Activated effector memory CD4-positive, alpha-beta T cell treated with anti-CD3 and anti-CD28 coated beads, Interleukin-2, amount 50 U/mL, for 16 hours (primary cell): ENCODE measurements at places on chromosomes 7 and 10.

DNA sequence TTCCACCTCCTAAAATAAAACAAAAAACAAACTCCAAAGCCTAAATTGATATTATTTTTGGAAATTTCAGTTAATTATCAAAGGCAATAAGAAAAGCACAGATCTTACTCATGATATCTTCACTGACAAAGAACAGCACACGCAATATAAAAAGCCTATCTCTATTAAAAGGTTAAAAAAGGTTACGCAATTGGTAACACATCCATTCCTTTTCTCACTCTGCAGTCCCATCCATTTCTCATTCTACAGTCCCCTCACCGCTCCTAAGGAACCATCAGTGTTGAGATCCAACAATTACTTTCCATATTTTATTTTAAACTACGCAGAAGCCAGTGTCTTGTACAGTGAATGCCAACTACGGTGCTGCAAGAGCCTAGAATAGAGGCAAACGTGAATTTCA is 1.3 kb downstream of the SEC61G start:
- DNase-seq: no peak

DNA sequence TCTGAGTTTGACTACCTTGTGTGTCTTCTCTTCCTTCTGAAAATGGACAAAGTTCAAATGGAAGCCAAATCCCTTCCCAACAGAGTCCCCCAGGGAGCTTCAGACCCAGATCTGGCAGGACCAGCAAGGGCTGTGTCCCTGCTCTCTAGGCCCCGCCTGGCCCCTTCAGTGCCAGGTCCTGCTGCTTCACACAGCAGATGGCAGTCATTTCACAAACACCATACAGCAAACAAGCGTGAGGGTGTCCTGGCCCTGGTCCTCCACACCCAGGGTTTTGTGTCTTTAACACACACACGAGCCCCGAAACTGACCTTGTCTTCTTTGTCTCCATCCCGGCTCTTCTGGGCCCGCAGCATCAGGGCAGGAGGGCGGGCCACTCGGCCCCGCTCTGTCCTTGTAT is 145.0 kb downstream of the TCERG1L start:
- DNase-seq: no peak

DNA sequence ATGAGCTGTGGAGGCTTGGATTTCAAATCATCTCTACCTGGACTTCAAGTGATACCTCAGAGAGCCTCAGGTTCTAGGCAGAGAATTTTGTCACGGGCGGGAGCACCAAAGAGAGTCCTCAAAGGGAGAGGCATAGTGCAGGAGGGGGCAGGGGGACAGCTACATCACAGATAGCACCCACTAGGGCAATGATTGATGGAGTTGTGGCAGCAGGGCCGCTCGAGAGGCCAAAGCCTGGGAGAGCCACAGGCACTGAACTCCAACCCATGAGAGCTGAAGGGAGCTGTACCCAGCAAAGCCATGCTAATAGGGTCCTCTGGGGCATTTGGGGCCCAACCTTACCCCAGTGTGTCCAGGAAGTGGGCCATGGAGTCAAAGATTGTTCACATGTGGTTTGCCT is 232.0 kb upstream of the PCDH15 start:
- DNase-seq: no peak

GRCh38 chr10:103626178-103626577 is 132.7 kb downstream of the NEURL1 start:
- no peak for DNase-seq

GRCh38 chr10:36602374-36602773 is 523.0 kb upstream of the ANKRD30A start:
- no peak for DNase-seq

GRCh38 chr7:158403013-158403821 is 184.4 kb downstream of the PTPRN2 start:
- DNase-seq: peak; percentile 56

DNA sequence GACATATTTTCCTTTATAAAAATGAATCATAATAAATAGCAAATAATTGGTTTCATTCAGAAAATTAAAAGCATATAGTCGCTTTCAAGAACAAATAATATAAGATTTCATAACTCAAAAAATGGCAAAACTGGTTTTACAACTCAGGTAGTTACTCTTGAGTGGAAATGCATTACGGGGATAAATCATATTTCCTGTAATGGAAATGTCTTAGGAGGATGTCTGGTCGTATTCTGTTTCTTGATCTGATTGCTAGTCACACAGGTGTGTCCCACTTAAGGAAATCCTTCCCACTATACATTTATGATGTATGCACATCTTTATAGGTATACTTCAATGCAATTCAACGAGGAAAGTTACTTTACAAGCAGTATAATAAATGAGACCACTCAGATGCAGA is 20.7 kb downstream of the NRAP start:
- DNase-seq: no peak

DNA sequence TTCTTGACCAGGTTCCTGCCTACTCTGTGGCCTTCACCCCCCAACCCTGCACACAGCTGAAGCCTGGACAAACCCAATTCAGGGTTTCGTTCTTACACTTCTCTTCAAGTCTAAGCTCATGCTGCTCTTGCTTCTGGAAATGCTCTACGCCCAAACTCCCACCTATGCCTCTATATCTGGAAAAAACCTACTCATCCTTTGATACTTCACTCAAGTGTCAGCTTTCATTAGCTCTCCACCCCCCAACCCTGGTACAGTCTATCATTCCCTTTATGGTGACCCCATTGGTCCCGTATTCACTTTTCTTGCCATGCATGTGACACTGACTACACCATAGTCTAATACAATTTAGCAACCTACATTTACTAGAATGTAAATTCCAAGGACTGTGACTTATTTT is 220.9 kb upstream of the PLXNA4 start:
- DNase-seq: no peak

DNA sequence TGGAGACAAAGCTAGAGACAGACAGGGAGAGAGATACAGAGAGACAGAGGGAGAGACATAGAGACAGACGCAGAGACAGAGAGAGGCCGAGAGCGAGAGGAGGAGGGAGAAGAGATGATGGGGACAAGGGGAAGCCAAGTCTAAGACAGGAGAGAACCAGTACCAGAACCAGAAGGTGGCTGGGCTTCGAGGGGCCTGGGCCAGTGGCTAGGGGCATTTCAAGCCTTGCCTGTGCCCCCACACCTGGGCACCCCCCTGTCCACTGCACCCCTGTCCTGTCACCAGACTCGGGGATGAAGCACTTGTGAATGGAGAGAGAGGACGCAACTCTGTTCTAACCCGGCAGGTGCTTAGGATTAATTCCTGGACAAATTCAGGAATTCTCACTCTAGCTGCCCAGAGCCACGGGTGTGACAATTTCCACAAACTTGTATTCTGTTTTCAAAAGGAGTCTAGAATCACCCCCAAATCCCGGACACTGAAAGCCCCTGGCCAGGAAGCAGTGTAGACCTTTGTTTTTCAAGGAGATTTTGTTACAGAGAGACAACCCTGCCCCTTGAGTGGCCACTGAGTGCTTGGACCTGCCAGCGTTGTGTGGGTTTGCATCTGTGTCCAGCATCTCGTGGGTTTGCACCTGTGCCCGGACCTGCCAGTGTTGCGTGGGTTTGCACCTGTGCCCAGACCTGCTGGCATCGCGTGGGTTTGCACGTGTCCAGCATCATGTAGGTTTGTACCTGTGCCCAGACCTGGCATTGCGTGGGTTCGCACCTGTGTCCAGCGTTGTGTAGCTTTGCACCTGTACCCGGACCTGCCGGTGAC is 157.3 kb downstream of the WDR37 start:
- no peak for DNase-seq

DNA sequence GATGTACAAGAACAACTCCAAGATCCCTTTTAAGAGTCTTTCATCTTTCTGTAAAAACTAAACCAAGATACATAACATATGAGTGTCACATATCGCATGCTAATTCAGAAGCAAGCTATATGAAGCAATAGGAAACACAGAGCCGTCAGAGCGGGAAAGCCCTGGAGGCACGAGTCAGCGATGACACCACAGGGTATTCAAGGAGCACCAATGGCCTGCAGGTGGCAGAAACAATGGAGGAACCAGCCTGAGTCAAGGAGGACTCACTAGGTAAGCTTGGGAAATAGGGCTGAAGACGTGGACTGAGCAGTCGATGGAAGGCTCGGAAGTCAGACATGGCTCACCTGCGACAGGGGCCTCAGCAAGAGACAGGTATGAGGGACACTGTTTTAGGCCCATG is 214.4 kb downstream of the FAM107B start:
- DNase-seq: peak; percentile 89

- no peak for DNase-seq
Observed at GRCh38 chr10:123417414-123417813, 248.7 kb upstream of the GPR26 start.

GRCh38 chr7:20510573-20510900 is 104.9 kb upstream of the ABCB5 start:
- DNase-seq: no peak

DNA sequence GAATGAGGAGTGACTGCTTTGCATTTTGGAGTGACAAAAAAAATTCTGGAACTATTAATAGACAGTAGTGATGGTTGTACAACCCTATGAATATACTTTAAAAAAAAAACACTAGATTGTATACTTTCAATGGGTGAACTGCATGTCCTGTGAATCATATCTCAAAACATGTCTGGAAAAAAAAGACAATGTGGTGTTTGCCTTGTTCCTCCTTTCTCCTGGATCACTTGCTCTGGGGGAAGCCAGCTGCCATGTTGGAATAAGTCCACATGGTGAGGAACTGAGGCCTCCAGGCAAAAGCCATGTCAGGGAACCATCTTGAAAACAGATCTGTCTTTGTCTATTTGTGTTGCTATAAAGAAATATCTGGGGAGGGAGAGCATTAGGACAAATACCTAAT is 39.5 kb upstream of the YAE1 start:
- no peak for DNase-seq

- DNase-seq: no peak
Observed at GRCh38 chr7:43137811-43138210, 25.4 kb downstream of the HECW1 start.

- no peak for DNase-seq
Observed at GRCh38 chr10:74231375-74231774, 80.4 kb downstream of the ADK start.

DNA sequence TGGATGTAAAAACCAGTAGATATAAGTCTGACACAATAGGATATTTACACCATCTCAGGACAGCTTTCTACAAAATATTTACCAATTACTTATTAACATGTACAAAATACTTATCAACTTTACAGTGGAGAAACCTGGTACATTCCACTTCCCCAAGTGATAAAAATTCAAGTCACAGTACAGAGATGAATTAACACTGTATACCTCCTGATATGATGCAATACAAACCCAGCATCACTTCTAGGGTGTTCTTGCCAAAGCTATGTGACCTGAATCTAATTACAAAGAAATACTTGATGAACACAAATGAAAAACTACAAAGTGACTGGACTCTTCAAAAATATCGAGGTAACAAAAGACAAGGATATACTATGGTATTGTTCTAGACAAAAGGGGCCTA is 156.4 kb upstream of the FGFR2 start:
- DNase-seq: no peak

DNA sequence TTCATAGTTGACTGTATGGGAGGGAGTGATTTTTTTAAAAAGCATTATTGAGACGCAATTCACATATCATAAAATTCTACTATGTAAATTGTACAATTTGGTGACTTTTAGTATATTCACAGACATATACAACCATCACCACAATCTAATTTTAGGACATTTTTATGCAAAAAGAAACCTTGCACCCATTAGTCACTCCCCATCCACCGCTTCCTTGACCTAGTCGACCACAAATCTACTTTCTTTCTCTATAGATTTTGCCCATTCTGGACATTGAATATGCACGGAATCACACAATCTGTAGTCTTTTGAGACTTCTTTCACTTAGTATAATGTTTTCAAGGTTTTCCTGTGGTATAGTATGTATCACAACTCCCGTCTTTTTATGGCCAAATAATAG is 54.6 kb downstream of the BLNK start:
- DNase-seq: no peak

DNA sequence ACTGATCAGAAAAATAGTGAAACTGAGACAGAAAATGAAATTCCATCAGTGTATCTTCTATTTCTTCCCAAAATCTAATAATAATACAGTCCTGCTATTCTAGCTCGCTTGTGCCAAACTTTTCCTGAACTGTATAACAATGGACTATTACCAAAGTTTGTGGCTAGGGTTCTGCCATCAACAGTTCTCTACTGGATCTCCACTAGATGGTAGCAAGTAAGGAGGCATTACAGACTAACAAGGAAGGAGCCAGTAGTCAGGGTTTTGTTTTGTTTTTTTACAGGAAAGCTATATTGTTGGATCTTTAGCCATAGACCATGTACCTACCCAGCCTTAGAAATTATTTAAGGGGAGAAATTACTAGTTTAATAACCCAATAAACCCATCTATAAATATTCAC is 10.8 kb downstream of the MTERF1 start:
- DNase-seq: no peak

DNA sequence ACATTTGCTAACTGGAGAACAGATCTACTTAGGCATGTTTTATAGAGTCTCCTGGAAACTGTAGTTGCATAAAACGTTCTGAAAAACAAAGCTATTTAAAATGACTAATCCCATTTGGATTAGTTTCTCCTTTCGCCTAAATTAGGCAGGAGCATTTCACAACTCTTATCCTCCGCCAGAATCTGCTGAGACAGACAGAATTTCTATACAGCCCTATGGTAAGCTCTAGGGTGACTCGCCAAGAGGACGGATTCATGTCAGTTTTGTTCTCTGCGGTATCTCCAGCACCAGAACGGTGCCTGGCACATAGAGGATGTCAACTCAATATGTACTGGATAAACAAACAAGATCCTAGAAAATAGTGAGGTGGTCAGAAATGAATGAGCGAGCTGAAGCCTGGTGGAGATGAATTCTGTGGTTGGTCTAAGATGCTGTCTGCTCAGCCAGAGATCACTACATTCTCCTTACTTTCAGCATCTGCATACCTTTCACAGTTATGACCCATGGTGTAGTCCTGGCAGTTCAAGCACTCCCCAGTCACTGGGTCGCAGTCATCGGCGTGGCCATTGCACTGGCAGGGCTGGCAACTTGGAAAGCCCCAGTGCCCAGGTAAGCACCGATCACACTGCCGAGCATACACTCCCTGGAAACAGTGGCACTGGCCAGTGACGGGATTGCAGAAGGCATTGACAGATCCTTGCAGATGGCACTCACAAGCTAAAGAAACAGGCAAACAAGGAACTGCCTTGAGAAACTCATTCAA is 44.0 kb downstream of the LAMB1 start:
- no peak for DNase-seq

DNA sequence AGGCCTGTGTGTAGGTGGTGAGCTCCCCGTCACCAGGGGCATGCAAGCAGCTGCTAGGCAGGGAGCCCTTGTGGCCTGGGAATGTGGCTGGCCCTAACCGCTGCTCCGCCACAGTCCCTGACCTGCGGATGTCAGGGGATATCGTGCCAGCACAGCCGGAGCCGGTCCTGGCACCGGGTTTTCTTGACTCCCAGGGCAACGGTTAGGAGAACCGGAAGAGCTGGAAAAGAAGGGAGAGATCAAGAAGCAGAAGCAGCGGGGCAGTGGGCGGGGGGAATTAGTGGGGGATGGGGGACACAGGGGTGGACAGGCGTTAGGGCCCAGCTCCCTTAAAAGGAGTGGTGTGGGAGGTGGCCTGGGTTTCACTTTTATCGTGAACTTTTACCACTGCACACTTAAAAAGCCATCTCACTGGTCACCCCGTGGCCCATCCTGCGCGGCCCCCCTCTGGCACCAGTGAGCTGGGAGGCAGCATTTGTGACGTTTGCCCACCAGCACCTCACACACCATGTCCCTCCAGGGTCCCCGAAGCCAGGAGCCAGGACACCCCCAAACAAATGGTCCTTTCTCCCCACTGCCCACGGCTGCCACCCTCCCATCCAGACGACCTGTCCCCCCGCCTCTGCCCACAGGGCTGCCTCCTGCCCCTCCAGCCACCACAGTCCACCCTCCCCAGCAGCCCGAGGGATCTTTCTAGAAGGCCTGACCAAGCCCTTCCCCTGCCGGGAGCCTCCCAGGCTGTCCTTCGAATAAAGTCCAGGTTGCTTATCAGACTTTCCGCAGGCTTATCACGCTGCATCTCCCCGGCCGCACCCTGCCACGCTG is 1.8 kb upstream of the MICALL2 start:
- DNase-seq: no peak
